Neural crest cell (in vitro differentiated cells): ENCODE measurements at places on chromosomes 2 and 18.

GRCh38 chr18:74832381-74832780 lies 234.7 kb downstream of the ZNF407 start:
- no peak for DNase-seq

- no peak for DNase-seq
Measured at GRCh38 chr2:59680863-59681262, 872.6 kb downstream of the BCL11A start.

DNA sequence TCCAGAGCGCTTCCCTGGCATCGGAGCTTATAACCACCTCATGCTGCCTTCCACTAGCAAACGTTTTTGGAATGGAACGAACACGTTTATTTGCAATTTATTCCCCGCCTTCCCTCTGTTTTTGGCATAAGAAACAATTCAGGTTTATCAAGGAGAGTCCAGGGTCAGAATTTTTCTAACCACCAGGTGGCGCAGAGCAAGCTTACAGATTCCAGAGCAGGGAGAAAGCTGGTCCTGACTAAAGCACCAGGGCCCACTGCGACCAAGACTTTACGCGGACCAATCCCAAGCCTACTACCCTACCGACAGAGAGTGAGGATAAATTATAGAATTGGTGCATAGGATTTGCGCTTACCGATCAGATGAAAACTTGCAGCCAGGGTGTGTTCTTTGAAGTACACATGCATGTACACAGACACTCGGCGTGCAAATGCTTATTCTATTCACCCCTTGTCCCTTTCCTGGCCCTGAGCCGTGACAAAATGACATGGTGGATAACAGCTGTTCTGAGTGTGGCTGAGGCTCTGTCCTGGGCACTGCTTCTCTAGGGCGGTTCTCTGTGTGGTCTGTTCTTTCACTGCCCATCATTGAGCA lies 34.7 kb downstream of the NAPG start:
- peak; percentile 85 for DNase-seq

DNA sequence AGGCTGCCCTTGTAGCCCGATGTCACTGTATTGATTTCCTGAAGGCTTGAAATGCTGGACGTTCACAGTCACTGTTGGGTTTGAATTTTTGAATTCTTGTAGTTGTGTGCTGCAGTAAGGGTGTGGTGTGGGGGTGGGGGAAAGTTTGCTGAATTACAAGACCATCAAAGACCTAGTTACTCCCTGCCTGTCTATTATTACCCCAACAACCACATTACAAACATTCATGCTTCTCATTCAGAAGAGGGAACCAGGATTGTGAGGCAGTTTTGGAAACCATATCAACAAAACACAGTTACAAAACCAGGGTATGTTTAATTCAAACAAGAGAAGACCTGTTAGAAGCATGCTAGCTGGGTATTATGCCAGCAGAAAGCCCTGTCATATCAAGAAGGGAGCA lies 85.8 kb downstream of the CLHC1 start:
- DNase-seq = no peak

DNA sequence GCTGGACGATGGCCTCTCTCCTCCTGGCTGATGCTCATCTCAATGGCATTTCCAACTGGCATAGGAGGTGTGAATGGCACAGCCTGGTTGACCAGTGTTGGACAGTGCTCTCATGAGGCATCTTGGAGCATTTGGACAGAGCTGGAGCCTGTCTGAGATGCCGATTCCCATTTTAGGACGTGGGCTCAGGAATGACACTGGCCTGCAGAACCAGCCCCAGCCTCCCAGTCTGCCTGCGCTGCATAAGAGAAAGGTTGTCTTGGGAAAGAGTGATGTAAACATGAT lies 118.2 kb upstream of the COPS8 start:
- DNase-seq = no peak

DNA sequence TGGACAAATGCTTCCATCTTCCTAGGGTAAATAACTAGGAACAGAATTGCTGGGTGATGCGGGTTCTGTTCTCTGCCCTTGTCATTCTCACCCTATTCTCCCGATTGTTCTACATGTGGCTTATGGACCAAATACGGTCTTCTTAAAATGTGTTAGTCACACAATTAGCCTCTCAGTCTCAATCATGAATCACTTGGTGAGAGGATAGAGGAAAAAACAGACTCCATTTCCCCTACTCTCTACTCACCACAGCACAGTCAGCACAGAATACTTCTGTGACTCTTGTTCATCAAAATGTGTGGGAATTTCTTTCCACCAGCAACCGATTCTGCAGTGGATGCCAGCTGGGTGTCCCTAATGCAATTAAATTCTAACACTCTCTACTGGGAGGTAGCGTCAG lies 125.2 kb downstream of the SH3BP4 start:
- no peak for DNase-seq

DNA sequence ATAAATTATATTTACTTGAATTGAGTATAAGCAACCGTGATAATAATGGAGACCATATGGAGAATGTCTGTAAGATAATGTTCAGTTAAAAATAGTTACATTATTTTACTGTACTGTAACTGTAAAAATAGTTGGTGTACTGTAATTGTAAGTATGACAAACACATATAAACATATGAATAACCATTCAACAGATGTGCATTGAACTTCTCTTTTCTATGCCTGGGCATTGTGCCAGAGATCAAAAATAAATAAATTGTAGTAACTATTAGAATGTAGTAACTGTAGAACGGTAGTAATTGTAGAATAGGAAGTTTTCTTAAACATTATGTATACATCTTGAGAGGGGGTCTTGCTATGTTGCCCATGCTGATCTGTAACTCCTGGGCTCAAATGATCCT lies 287.4 kb upstream of the EPAS1 start:
- DNase-seq = no peak

- no peak for DNase-seq
Measured at GRCh38 chr2:54675738-54676137, 47.7 kb upstream of the EML6 start.
